OCI-LY7 (cell line): ENCODE measurements at places on chromosomes 7 and 10. TPM values are rescaled to one million over a fixed set of nuclear protein-coding genes. Genes with fewer than 3 reads are reported as not detected.

GRCh38 chr7:86058649-86059048, 585.1 kb upstream of the GRM3 start:
- no peak for DNase-seq

GRCh38 chr10:62475551-62475950, 101.4 kb downstream of the ZNF365 start:
- DNase-seq: no peak

DNA sequence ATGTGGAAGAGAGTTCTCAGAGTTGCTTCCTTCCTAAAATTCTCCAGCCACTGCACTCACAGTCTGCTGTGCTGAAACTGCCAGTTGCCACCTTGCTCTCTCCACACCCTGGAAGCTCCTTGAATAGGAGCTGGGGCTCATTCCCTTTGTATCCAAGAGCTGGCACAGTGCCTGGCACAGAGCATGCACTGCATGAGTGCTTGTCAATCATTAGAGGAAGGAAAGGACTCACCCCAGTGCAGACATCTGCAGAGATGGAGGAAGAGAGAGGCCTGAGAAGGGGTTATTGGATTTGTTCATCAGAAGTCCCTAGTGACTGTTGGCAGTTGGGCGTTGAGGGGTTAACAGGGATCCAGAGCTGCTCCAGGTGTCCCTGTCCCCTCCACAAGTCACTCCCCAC, 41.7 kb upstream of the DUSP5 start:
- DNase-seq: peak; percentile 36

GRCh38 chr10:76086761-76087639, 655.6 kb downstream of the LRMDA start:
- no peak for DNase-seq

DNA sequence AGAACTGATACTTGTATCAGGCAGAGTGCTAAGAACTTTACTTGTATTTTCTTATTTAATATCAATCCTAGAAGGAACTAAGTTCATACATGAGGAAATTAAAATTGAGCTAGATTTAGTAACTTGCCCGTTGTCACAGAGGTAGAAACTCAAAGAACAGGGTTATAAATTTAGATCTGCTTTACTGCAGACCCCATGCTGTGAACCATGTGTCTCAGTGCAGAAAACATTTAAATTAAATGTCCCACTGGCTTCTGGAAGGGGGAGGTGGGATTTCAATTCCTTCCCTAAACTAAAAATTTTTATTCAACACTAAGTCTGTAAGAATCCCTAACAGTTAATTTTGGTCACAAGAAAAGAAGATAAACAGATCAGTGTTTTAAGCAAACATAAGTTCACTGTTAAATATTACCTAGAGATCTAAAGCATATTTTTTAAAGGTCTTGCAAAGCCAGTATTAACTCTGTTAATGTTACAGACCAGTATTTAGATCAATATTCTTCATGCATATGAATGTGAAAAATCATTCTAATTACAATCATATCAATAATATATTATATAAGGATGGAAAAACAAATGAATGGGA, 23.1 kb downstream of the WASL start:
- no peak for DNase-seq

- peak; percentile 28 for DNase-seq
These were observed 94.0 kb downstream of the GRK5 start for GRCh38 chr10:119301397-119301796.

DNA sequence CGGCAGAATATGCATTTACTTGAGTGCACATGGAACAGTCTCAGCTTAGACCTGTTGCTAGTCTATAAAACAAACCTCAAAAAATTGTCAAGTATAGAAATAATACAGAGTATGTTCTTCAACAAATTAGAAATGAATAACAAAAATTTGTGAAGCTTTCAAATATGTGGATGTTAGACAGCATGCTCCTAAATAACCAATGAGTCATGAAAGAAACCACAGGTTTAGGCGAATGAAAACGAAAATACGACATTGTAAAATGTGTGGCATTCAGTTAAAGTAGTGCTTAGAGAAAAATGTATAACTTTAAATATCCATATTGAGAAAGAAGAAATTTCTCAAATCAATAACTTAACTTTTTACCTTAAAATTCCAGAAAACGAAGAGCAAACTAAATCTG, 760.0 kb upstream of the SORCS1 start:
- DNase-seq: no peak

DNA sequence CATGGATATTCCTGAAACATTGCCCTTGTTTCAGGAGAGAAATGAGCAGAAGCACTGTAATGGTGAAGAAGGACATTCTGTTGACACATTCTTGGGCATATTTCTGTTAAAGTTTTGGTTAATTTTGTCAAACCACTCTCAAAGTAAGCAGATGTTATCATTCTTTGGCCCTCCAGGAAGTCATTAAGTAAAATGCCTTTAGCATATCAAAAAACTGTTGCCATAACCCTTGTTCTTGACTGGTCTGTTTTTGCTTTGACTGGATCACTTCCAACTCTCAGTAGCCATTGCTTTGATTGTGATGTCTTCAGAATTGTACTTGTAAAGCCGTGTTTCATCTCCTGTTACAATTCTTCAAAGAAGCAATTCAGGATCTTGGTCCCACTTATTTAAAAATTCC, 404.3 kb upstream of the LRRTM3 start:
- DNase-seq: no peak

DNA sequence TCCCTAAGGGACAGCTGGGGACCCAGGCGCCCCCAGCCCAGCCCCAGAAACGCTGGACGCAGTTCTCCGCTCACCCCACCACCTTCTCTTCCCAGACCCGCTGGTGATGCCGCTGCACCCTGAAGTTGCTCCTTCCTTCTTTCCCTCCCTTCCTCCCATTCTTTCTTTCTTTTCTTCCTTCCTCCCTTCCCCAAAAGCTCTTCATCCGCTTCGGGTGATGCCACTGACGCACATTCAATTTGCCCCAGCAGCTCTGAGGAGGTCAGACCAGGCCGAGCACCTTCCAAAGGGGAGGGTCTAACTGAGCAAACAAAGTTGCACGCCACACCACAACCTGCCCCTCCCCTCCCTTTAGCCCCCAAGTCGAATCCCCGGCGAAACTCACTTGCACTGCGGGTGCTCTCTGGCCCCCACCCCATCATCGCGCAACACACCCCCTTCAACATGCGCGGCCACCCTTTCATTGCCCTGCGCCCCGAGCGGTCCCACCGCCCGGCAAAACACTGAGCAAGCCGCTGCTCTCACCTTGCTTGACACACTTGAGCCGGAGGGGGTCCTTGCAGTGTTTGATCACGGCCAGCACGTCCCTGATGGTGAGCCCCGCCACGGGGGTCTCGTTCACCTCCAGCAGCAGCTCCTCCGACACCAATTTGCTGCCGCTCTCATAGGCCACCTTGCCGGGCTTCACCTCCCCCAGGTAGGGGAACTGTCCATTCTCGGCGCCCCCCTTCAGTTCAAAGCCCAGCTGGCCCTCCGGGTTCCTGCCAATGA, 787 bp downstream of the MAGI2 start:
- no peak for DNase-seq

GRCh38 chr7:87129848-87130247, 22.4 kb upstream of the DMTF1 start:
- no peak for DNase-seq

DNA sequence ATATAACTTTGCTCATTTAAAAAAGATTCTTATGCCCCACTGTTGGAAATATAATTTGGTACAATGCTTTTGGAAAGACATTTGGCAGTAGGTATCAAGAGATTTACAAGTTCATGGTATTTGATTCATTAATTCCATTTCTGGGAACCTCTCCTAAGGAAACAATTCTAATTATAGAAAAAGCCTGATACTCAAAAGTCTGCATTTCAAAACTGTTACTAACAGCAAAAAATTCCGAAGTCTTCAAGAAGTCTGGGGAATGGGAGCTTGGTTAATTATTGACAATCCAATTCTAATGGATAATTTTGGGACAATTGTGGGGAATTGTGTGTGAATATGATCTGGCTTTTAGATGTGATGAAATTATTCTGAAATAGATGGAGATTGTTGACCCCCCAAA, 59.6 kb downstream of the HDAC9 start:
- DNase-seq: no peak

- no peak for DNase-seq
These were observed 38.6 kb downstream of the RSBN1L start for GRCh38 chr7:77734659-77735421.

GRCh38 chr10:132913559-132914115, 28.7 kb downstream of the CFAP46 start:
- DNase-seq: no peak

- DNase-seq: no peak
These were observed 98.7 kb downstream of the DIP2C start for GRCh38 chr10:590721-591120.

GRCh38 chr7:68547181-68547580, 1051.1 kb upstream of the AUTS2 start:
- DNase-seq: no peak

DNA sequence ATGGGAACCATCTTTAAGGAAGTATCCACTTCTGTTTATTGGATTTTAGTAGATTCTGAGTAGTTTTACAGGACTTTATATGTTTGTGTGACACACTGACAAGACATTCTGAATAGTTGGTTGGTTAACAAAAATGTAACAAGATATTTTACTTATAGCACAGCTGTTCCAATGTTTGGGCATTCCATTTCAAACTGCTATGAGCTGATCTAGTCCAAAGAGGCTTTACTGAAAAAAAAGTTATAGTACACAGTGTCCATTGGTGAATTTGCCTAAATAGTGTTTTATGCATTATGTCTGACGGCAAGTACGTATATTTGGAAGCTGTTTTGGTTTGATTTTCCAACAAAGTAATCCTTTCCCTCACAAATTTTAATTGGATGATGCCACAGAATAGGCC, 99.1 kb downstream of the SAMD9 start:
- DNase-seq: no peak

- DNase-seq: no peak
These were observed 24.9 kb downstream of the SKIDA1 start for GRCh38 chr10:21500578-21500910.

GRCh38 chr10:20970708-20971107, 73.6 kb upstream of the NEBL start:
- DNase-seq: peak; percentile 87

- no peak for DNase-seq
These were observed 142.9 kb downstream of the PTPRN2 start for GRCh38 chr7:158444501-158445420.

Gene STN1
- 24.3 and 24.5 TPM in 2 replicates for total RNA-seq

Gene ELN
- not detected in 2 replicates for total RNA-seq

Gene PIP
- not detected in 2 replicates for total RNA-seq

Gene ATRNL1
- not detected in 2 replicates for total RNA-seq

Gene TUBB8
- total RNA-seq: not detected in 2 replicates

Gene KCP
- 1.4 TPM in 2 replicates for total RNA-seq

Gene C10orf62
- total RNA-seq: not detected in 2 replicates

Gene PLCE1
- not detected in 2 replicates for total RNA-seq

Gene POM121C
- total RNA-seq: 97.4 and 101 TPM in 2 replicates

Gene C10orf105
- total RNA-seq: 0.09 and 0.15 TPM in 2 replicates

Gene SFTPA2
- not detected in 2 replicates for total RNA-seq

Gene EFCAB10
- not detected in 2 replicates for total RNA-seq
